NCI-H2081 treated with DMSO at 0.1 percent for 48 hours (cell line): ENCODE measurements at places on chromosomes 13 and 19.

- no peak for DNase-seq
These were observed 4.3 kb downstream of the RNF113B start for GRCh38 chr13:98172590-98173422.

- no peak for DNase-seq
These were observed 44.7 kb upstream of the RANBP3 start for GRCh38 chr19:6022570-6023064.

DNA sequence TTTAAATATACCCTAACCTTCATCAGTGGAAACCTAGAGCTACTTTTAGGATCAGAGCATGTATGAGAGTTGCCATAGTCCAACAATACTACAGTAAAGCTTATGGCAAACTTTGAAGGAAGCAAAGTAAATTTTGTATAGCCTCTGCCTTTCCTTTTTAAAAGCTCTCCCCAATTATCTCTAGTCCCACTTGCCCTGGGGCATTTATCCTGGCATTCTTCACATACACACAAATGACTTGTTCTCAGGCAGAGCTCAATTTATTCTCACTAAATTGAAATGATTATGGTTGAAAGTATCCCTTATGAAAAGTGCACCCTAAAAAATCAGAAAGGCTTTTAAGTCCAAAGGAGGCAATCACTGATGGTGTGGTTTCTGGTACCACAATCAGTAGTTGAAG, 94.1 kb upstream of the UFM1 start:
- DNase-seq = no peak

DNA sequence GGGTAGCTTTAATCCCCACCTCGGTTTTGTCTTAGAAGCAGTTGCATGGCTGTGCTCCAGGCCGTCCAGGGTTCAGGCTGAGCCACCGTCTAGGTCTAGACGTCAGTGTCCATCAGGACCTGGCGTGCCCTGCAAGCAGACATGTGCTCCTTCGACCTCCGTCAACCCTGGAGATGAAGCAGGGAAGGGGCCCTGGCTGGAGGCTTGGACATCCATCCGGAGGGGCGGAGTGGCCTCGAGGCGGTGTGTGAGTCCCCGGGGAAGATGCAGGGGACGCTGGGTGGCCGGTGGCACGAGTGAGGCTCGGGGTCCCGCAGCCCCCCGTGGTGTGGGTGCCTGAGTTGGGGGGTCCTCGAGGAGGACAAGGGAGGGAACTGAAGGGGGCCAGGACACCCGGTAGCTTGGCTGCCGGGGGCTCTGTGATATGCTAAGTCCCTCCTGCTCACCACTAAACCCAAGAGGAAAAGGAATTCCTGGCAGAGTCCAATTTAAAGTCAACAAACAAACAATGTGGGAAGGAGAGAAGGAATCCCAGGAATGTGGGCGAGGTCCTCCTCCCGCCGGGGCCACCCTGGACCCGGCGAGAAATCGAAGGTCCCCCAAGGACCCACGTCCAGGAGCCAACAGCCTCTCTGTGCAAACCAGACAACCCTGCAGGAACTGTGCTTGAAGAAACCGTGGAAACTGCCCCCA, 14.9 kb upstream of the PTBP1 start:
- no peak for DNase-seq

DNA sequence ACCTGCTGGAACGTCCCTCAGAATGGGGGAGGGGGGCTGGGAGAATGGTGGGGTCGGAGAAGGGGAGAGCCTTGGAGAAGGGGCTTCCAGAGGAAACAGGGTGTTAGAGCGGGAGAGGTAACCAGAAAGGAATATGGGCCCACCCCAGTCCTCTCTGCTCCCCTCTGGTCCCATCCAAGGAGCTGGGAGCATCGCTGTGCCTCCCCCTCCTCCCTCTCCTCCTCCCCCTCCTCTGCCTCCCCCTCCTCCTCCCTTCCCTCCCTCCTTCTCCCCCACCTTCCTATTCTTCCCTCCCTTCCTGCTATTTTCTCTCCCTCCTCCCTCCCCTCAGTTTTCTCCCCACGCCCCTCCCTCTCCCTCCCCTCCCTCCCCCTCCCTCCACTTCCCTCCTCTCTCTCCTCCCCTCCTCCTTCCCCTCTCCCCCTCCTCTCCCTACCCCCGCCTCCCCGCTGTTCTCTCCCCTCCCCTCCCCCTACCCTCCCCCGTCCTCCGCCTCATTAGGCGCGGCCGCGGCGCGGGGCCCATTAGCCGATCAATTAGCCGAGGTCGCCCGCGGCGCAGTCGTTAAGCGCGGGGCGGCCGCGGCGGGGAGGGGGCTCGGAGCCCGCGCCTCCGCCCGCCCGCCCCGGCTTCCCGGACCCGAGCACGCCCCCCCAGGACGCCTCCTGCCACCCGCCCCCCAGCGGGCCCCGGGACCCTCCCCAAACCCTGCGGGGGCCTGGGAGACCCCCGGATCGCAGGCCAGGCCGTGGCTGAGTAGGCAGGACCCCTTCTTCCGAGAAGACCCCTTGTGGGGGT, 15.4 kb downstream of the TLE5 start:
- DNase-seq = no peak

DNA sequence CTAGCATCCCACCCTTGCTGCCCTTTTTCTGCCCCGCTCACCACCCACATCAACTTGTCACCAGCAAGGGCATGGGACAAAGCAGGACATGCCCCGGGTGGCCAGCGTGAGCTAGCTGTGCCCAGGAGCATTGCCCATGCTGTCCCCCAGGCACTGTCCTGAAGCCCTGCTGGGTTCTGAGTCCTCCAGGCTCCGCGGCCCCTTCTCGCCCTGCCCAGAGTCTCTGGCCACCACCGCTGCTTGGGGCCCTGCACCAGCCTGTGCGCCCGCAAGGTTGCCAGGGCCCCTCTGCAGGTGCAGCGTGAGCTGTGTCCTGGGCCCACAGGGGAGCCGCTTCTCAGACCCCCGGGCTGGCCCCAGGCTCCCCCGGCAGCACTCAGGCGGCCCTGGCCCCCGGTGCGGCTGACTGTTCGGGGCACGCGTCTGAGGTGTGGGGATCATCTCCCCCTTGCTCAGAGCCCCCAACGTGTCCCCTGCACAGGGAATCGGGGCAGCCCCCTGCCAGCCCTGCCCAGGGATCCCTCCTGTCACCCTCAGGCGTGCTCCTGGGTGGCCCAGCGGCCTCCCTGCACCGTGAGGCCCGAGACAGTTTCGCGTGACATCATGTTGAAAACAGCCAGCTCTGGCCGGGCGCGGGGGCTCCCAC, 4.1 kb downstream of the CSNK1G2 start:
- no peak for DNase-seq

DNA sequence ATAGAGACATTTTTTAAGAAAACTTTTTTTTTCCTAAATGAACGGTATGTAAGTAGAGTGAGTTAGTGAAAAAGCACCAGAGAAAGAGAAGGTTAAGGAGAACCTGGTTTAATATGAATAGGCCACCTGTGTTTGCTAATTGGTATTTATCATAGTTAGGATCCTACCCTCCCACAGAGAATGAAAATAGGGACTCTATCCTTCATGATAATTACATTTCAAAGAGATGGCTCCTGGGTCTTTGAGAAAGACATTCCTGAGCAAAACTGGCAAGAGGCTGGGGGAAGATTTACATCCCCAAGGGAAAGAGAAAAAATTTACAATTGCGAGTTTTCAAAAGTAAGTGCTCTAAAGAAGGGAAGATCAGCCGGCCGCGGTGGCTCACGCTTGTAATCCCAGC, 1284.5 kb downstream of the SLITRK1 start:
- no peak for DNase-seq

GRCh38 chr19:12695997-12696365, 450 bp downstream of the FBXW9 start:
- DNase-seq = no peak
